Sciatic nerve (tissue), 2 donors: ENCODE measurements at places on chromosomes 6 and 20.

- DNase-seq, result no peak
Measured at GRCh38 chr20:44858606-44859360, 26.7 kb upstream of the YWHAB start.

DNA sequence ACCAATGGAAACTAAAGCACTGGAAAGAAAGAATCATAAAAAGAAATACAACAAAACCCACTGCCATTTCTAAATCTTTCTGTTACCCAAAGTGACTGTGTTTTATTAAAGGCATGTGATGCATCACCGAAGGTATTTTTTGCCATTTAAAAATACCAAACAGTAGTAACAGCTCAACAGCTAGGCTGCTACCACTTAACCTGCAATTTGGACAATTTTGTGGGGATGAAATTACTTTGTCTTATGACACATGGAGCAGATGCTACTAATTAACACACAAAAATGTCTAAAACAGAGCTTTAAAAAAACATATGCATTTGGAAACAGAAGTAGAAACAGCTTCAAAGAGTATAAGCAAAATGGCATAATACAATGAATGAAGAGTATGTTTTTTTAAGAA, 97.4 kb downstream of the ATXN1 start:
- no peak for DNase-seq

DNA sequence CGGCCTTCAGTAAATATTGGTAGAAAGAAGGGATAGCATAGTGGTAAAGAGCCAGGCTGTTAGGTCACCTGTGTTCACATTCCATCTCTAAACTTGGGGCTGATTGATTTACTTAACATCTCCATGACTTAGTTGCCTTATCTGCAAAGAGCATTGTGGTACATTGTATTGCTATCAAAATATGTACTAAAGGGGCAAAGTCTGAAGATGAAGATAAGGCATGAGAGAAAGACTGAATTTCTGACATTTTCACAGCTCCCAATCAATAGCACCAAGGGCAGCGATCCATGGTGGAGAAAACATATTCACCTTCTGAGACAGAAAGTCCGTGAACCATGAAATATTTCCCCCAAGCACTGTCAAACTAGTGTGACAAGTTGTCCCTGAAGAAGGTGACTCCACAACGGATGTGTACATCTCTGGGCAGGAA, 223.3 kb upstream of the STXBP5 start:
- no peak for DNase-seq

- DNase-seq, result no peak
Measured at GRCh38 chr20:61949363-61949713, 116.3 kb downstream of the TAF4 start.
